ENCODE measurements at places on chromosomes 6 and 20.

GRCh38 chr6:158713469-158713868, 63.6 kb downstream of the SYTL3 start:
- DNase-seq: no peak

DNA sequence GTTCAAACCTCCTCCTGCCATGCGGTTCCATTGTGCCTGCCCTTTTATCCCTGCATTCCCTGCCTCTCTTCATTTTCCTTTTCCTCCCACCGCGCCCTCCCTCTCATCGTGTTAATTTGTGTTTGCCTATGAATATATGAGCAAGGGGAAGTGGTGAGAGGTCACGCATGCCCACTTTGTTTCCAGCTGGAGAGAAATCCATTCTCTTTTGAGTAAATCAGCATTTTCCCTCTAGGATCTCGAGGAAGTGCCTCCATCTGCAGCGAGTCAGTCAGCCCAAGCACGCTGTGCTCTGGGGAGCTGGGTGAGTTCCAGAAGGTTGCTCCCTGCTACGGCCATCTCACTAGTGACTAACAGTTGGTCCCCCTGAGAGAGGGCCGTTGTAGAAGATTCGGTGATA, 42.9 kb downstream of the CDH26 start:
- DNase-seq: no peak

GRCh38 chr6:132687306-132687705, 26.5 kb downstream of the VNN1 start:
- peak; percentile 80 for DNase-seq

DNA sequence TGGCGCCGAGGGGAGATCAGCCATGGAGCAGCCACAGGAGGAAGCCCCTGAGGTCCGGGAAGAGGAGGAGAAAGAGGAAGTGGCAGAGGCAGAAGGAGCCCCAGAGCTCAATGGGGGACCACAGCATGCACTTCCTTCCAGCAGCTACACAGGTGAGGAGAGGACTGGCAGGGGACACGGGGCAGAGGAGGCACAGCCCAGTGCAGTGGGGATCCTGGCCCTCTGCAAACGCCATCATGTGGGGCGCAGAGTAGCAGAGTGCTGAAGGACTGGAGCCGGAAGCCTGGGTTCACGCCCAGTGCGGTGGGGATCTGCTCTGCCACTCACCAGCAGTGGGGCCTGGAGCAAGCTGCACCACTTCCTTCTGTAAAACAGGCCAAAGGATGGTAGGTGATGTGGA, 41.1 kb upstream of the FANCE start:
- DNase-seq: no peak

- no peak for DNase-seq
These were observed 704.8 kb upstream of the SLC35B3 start for GRCh38 chr6:9140172-9140571.

DNA sequence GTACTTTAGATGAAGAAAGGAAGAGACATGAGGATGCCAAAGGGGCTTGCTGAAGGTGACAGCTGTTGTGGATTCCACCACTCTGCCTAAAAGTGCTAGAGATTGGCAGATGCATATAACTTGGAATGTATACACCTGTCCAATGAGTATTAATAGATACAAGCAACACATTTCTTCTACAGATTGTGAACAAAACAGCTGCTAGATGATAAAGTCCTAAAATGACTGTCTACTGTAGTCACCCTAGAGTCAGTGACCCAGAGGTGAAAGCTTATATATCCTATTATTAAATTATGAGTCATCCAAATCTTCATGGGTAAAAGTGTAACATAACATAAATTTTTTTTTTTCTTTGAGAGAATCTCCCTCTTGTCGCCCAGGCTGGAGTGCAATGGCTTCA, 5.2 kb downstream of the RNF217 start:
- DNase-seq: no peak

- DNase-seq: no peak
These were observed 22.5 kb upstream of the PRIM2 start for GRCh38 chr6:57294862-57295445.

All from RCC 7860 (cell line).